ENCODE measurements at places on chromosomes 12 and 14.

GRCh38 chr12:109588461-109589239 is 15.1 kb downstream of the MVK start:
- DNase-seq: no peak

DNA sequence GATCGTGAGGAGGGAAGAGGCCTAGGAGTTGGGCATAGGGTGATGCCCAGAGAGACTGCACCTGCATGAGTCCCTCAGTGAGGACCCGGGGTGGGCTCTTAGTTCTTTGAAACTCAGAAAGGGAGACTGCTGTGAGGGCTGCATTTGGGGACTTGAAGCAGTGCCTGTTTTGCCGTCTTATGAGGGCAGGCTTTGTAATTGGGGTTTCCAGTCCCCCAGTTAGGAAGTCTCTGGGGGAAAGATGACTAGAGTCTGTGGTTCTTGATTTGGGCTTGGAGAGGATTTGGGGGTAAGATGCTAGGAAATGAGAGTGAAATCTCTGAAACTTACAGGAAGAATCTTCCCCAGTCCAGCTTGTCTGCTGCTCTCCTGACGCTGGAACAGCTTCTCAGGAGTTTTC is 99.6 kb downstream of the ARF6 start:
- no peak for DNase-seq

- no peak for DNase-seq
Measured at GRCh38 chr14:25680934-25681333, 631.0 kb upstream of the STXBP6 start.

DNA sequence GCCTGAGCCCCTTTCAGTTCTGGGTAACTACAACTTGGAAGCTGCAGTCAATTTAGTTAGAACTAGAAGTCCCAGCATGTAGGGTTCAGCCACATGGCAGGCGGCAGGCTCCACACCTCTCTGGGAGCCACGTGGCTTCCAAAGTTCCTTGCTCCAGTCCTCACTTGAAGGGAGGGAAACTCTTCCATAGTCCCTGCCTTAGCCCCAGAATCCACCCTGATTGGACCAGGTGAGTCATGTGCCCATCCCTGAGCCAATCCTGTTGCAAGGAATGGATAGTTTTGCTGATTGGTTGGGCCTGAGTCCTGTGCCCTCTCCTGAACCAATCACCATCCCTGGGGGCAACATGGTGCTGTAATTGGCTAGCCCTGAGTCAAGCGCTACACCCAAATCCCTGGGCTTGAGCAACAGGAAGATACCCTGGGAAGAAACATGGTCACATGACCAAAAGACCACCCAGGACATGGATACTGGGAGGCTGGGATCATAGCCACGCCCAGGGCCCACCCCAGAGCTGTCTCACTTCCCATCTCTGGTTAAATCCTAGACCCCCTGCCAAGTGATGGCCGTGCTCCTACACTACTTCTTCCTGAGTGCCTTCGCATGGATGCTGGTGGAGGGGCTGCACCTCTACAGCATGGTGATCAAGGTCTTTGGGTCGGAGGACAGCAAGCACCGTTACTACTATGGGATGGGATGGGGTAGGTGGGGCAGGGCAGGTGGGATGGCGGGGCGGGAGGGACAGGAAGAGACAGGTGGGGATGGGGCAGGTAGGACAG is 154.7 kb downstream of the ADGRD1 start:
- DNase-seq: no peak

DNA sequence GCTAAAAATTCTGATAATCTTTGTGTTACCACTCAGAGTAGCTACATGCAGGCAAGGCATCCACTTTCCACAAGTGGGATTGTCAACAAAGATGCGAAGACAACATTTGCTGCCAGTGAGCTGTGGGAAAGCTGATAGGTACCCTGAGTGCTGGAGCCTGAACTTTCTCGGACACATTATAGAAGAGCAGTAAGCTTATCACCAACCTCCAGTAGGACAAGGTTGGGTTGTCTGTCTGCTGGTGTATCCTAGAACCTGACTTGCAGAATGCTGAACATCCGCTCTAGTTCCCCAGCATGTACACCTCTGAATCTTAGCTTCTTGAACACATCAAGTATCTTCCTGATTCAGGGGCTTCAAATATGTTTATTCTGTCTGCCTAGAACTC is 103.8 kb upstream of the PPM1H start:
- no peak for DNase-seq

DNA sequence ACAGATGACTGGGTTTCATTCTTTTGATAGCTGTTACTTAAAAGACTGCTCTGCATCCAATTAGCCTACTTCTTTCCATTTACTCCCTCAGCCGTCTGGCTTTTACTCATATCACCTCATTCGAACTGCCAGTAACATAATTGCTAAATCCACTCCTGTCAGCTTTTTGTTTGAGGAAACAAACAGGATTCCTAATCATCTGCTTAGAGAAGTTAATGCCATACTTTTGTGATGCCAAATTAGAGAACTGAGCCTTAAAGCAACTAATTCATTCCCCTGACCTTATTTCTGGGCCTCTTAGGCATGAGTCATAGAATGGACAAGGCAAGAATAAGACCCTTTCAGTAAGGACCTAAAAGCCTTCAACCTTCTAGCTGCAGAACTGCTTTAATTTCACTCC is 2.9 kb downstream of the OXA1L start:
- no peak for DNase-seq

GRCh38 chr12:91743704-91744321 is 401.8 kb downstream of the BTG1 start:
- no peak for DNase-seq

- DNase-seq: no peak
Measured at GRCh38 chr14:101932673-101933072, 31.7 kb upstream of the DYNC1H1 start.

DNA sequence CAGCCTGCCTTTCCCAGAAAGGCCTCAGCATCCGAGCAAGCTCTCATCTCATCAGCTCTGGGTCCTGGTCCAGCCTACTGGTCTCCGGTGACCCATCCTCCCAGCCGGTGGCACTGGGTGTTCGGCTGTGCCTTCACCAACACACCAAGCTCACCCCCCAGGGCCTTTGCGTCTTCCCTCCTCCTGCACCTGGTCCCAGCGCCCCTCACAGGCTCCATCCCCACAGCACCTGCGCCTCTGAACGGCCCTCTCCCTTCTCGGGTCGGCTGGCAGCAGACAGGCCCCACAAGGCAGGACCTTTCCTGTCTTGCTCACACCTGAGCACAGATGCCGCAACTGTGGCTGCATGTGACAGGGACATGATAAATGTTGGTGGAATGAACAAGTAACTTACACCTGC is 13.1 kb downstream of the P2RX2 start:
- no peak for DNase-seq

DNA sequence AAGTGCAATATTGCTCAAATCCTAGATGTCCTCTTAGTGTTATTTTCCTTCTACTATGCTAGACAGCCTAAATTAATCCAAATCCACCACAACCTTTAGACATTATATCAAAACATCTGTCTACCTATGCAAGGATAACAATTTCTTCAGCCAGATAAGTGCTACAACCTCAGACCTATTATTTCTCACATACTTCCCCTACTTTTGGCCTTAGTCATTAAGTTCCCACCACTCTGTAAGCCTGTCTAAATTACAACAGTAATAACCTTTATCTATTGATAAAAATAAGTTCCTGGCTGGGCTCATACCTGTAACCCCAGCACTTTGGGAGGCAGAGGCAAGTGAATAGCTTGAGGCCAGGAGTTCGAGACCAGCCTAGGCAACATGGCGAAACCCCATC is 74.0 kb downstream of the KIF21A start:
- no peak for DNase-seq

GRCh38 chr12:31524791-31525495 is 66.0 kb downstream of the DENND5B start:
- peak; percentile 4 for DNase-seq

GRCh38 chr14:99774556-99775307 is 18.5 kb upstream of the EML1 start:
- DNase-seq: no peak

- DNase-seq: no peak
Measured at GRCh38 chr14:32078023-32078857, 1.1 kb downstream of the ARHGAP5 start.

GRCh38 chr14:77603654-77604255 is 12.7 kb downstream of the SPTLC2 start:
- DNase-seq: no peak

- no peak for DNase-seq
Measured at GRCh38 chr14:28966416-28967233, 200.0 kb downstream of the FOXG1 start.

GRCh38 chr14:103997391-103997790 is 55.1 kb upstream of the RD3L start:
- DNase-seq: no peak

DNA sequence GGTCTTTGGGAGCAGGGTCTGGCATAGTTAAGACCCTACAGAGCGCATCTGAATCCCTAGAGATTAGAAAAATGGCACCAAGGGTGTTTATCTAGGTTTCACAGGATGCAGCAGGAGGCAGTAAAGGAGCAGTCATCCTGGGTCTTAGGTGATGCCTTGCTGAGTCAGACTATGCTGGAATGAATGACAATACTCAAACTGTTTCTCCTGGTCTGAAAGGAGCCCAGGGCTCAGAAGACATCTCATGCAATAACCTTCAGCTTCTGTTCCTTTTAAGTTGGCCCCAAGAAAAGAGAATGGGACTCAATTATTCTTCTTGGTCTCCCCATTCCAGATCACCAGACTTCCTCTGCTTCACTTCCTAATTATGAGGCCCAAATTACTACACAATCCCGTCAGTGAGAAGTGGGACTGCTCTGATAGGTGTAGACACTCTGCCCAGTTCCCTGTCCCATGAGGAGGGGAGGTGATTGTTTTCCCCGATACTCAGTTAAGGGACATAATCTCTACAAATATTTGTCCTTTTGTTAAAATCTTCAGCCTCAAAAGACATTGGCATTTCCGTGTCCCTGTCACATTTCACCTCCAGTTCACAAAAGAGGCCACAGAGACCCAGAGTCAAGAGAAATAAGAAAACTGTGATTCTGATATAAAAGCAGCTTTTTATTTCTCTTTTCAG is 14.8 kb upstream of the APOF start:
- DNase-seq: no peak

GRCh38 chr14:94293578-94293924 is 483 bp upstream of the SERPINA10 start:
- DNase-seq: no peak

- no peak for DNase-seq
Measured at GRCh38 chr12:76247026-76247646, 101.1 kb downstream of the BBS10 start.

DNA sequence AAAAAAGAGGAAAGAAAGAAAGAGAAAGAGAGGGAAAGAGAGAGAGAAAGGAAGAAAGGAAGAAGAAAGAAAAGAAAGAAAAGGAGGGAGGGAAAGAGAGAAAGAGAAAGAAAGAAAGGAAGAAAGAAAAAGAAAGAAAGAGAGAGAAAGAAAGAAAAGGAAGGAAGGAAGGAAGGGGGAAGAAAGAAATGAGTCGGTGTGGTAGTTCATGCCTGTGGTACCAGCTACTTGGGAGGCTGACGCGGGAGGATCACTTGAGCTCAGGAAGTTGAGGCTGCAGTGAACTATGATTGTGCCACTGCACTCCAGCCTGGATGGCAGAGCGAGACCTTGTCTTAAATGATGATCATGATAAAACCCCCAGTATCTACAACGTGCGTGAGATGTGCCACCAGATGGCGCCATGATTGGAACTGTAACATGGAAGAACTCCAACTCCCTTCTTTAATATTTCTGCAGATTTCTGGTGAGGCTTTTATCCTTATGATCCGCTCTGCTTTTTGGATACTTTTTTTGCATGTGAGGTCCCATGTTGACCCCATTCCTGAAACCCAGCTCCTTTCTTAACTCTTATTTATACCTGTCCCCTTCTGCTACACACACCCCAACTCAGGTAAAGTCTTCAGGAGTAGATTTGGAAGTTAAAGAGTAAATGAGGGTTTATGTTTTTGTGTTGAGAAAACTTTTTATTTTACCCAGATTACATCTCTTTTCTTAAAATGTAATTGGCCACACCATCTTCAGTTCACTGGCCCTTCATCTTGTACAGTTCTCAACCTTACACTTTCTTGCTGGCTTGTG is 25.6 kb downstream of the RNASE10 start:
- DNase-seq: no peak

- no peak for DNase-seq
Measured at GRCh38 chr14:69149461-69150244, 3.3 kb downstream of the DCAF5 start.

DNA sequence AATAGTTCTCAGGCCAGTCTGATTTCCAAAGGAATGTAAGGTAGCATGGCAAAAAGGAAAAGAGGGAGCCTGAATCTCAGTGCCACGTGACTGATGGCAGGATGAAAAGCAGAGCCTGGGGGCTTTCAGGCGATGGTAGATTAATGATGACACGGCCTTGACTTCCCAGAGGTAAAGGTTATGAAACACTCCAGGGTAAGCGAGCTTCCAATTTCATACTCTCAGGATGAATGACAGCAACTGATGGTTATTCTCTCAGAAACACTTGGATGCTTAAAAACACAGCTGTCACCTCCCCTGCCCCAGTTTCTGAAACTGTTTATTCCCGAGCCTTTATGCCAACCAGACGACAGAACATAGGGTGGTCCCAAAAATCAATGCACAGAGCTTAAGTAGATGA is 28.8 kb downstream of the GDF11 start:
- DNase-seq: no peak

- no peak for DNase-seq
Measured at GRCh38 chr12:64273527-64274403, 51.7 kb upstream of the KICS2 start.

- DNase-seq: no peak
Measured at GRCh38 chr12:108133482-108133881, 4.4 kb downstream of the WSCD2 start.

- no peak for DNase-seq
Measured at GRCh38 chr12:464484-465267, 4.9 kb downstream of the B4GALNT3 start.

- DNase-seq: no peak
Measured at GRCh38 chr12:19710811-19711793, 271.8 kb downstream of the AEBP2 start.

GRCh38 chr12:104276273-104277131 is 27.0 kb upstream of the EID3 start:
- no peak for DNase-seq

DNA sequence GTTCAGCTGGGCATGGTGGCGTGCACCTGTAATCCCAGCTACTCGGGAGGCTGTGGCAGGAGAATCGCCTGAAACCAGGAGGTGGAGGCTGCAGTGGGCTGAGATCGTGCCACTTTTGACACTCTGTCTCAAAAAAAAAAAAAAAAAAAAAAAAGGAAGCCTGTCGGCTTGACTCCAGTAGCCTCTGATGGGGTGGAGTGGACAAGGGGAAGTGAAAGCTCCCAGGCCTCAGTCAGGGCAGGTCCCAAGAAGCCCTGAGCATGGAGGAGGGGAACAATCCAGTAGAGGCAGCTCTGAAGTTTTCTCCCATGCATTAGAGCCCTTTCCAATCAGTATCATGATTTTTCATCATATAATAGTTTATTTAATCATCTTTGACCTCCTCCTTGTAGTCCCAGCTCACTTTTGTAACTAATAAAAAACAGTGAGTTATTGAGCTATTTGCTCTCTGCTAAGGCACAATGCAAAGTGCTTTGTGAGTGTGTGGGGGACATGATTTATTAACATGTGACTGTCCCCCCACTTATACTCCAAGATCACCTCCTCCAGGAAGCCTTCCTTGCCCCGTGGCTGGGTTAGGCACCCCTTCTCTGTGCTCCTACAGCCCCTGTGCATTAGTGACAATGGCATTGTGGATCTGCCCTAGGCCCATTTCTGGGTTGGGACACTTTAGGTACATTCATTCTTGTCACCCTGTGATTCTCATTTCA is 4.7 kb upstream of the SSH1 start:
- DNase-seq: no peak
